CD4-positive, alpha-beta memory T cell (primary cell): ENCODE measurements at places on chromosomes 6 and 20.

DNA sequence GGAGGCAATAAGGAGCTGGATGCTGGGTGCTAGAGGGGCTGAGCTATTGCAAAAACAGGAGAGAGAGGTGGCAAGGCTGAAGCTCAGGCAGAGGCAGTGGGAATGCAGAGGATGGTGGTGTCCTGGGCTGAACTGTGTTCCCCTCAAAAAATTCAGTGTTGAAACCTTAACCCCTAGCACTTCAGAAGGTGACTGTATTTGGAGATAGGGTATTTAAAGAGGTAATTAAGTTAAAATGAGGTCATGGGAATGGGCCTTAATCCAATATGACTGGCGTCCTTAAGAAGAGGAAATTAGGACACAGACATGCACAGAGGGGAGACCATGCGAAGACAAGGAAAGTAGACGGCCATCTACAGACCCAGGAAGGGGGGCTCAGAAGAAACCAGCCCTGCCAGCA is 11.5 kb upstream of the MMP9 start:
- no peak for DNase-seq

GRCh38 chr6:160073272-160073671 is 48.3 kb upstream of the SLC22A1 start:
- no peak for DNase-seq

DNA sequence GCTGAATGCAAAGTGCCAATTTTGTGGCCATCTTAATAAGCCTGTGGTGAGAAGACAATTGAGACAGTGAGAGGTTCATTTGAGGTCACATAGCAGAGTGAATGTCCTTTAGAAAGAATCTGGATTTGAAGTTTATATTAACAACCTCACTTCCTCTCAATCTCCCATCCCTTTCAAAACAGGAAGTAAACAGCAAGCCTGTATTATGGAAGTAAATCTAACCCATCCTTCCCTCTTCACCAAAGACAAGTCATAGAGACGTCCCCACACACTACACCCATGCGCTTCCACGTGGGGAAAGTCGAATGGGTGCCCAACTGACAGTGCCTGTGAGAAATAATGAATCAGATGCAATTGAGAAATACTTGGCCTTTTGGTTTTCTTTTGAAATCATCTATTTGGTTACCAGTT is 28.8 kb upstream of the CCND3 start:
- DNase-seq, result no peak

DNA sequence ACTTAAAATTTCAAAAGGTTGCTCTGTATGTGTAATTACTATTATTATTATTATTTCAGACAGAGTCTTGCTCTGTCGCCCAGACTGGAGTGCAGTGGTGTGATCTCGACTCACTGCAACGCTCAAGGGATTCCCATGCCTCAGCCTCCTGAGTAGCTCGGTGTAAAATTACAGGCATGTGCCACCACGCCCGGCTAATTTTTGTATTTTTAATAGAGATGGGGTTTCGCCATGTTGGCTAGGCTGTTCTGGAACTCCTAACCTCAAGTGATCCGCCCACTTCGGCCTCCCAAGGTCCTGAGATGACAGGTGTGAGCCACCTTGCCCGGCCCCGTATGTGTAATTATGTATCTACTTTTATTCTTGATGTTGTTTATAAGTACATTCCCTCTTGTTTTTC is 65.3 kb upstream of the ZNF217 start:
- no peak for DNase-seq

- DNase-seq, result no peak
Measured at GRCh38 chr20:7596541-7596940, 343.7 kb downstream of the HAO1 start.

GRCh38 chr6:152298848-152299735 is 338.1 kb downstream of the SYNE1 start:
- no peak for DNase-seq

GRCh38 chr6:21611485-21611884 is 17.9 kb downstream of the SOX4 start:
- DNase-seq, result no peak

- no peak for DNase-seq
Measured at GRCh38 chr20:18164356-18164755, 26.7 kb downstream of the KAT14 start.
